ENCODE measurements at places on chromosomes 5 and 9.

- H3K4me1 ChIP-seq, result no peaks in the 10 kb centered on the region
- no peaks in the 10 kb centered on the region for H3K36me3 ChIP-seq
- no peaks in the 10 kb centered on the region for H3K27me3 ChIP-seq
- no peak overlapping the region for H3K27ac ChIP-seq
- no peak for DNase-seq
These were observed 164.2 kb downstream of the ACTL7B start for GRCh38 chr9:108691614-108692013.

- H3K27ac ChIP-seq, result no peak overlapping the region
- no peaks in the 10 kb centered on the region for H3K36me3 ChIP-seq
- DNase-seq, result no peak
- no peak overlapping the region for H3K4me3 ChIP-seq
- H3K27me3 ChIP-seq, result peaks cover 8% of the 10 kb centered on the region
These were observed 93.3 kb downstream of the TMEM174 start for GRCh38 chr5:73266176-73266738.

GRCh38 chr9:103985077-103985476 is 109.0 kb upstream of the SMC2 start:
- H3K4me1 ChIP-seq, result no peaks in the 10 kb centered on the region
- H3K27ac ChIP-seq, result no peak overlapping the region
- H3K27me3 ChIP-seq, result no peaks in the 10 kb centered on the region
- H3K36me3 ChIP-seq, result no peaks in the 10 kb centered on the region
- H3K4me3 ChIP-seq, result no peak overlapping the region

DNA sequence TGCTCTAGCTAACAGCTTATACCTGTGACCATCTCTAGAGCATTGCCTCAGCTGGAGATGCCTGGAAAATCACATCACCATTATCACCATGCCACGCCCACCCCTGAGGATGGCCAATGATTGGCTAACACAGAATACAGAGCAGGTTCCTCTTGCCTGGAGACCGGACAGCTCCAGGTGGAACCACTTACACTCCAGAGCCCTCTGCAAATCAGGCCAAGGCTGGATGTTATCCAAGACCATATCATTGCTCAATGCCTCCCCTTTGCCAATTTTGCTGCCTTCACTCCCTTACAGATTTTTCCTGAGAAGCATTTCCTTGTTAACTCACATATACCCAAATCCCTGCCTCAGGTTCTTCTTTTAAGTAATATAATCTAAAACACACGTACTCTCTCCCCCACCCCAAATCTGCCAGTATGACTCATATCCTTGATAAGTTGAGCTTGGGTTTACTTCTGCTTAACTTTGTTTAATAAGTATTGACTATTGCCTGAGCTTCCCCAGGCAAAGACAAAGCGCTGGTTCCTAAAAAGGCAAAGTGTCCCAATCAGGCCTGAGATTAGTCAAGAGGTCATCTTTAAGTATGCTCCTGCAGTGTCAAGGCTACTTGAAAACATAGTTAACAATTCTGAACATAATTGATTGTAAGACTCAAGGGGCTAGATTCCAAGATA is 309.6 kb downstream of the EPB41L4A start:
- no peak for DNase-seq
- no peaks in the 10 kb centered on the region for H3K36me3 ChIP-seq
- H3K4me1 ChIP-seq, result peaks cover 1% of the 10 kb centered on the region
- no peaks in the 10 kb centered on the region for H3K27me3 ChIP-seq
- no peak overlapping the region for H3K27ac ChIP-seq
- H3K4me3 ChIP-seq, result no peak overlapping the region

- no peak overlapping the region for H3K27ac ChIP-seq
- peaks cover 24% of the 10 kb centered on the region for H3K27me3 ChIP-seq
- H3K36me3 ChIP-seq, result no peaks in the 10 kb centered on the region
- peaks cover 6% of the 10 kb centered on the region for H3K4me1 ChIP-seq
- DNase-seq, result no peak
These were observed 22.5 kb upstream of the RAD23B start for GRCh38 chr9:107260437-107261081.

DNA sequence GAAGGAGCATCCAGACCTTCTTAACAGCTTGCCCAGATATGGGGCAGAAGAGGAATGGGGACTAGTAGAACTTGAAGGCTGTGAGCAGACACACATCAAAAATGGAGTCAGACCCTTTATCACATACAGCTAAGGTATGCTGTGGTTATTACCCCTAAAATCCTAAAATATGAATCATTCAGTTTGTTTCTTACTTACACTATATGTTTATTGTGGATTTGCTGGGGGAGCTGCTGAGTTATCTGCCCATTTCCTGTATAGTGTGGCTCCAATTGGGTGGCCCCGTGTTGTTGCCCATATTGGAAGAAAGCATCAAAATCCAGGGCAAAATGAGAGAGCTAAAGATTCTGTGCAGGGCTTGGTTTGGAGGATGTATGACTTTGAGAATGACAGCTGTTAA is 56.9 kb downstream of the AP3S1 start:
- no peak overlapping the region for H3K4me3 ChIP-seq
- H3K36me3 ChIP-seq, result no peaks in the 10 kb centered on the region
- H3K27me3 ChIP-seq, result no peaks in the 10 kb centered on the region
- H3K4me1 ChIP-seq, result no peaks in the 10 kb centered on the region
- no peak for DNase-seq
- H3K27ac ChIP-seq, result no peak overlapping the region

DNA sequence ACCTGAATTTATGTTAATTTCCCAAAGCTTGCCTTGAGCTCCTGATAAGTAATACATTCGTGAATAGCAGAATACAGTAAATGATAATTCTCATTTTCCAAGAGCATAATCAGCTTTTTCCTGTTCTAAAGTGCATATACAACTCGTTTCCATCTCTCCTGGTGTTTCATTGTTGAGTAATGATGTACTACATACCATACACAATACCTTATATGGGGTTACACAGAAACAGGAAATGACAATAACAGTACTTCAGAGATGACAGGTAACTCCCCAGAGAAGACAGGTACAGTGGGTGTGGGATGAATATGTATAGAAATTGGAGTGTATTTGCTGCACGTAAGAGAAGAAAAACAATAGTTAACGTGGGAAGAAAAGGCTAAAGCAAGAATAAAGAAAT is 287.1 kb downstream of the TENT4A start:
- no peak for DNase-seq
- H3K36me3 ChIP-seq, result no peaks in the 10 kb centered on the region
- no peak overlapping the region for H3K4me3 ChIP-seq
- no peaks in the 10 kb centered on the region for H3K27me3 ChIP-seq

- peaks cover 5% of the 10 kb centered on the region for H3K4me1 ChIP-seq
- H3K27me3 ChIP-seq, result peaks cover 28% of the 10 kb centered on the region
- H3K27ac ChIP-seq, result no peak overlapping the region
- DNase-seq, result no peak
These were observed 30.9 kb downstream of the YIPF5 start for GRCh38 chr5:144139586-144139985.

Data from activated T-helper 2 cell treated with anti-CD3 and anti-CD28 coated beads, Interferon-gamma antibody, Interleukin-2, Interleukin-4, amounts not matched to agents 10 μg/mL and 5 μg/mL and 100 μg/mL, durations not matched to agents 14 hours and 24 hours and 36 hours (primary cell).